Transverse colon (tissue), 4 donors: ENCODE measurements at places on chromosomes 1 and 21. TPM values are rescaled to one million over a fixed set of nuclear protein-coding genes. Genes with fewer than 3 reads are reported as not detected.

Gene DMBX1
- total RNA-seq: not detected

- peaks cover 34% of the 10 kb centered on the region for H3K4me1 ChIP-seq
- H3K36me3 ChIP-seq: no peaks in the 10 kb centered on the region
- no peak overlapping the region for H3K4me3 ChIP-seq
- H3K27ac ChIP-seq: no peak overlapping the region
- H3K27me3 ChIP-seq: peaks cover 60% of the 10 kb centered on the region
Observed at GRCh38 chr1:92478393-92478792, 8.3 kb downstream of the GFI1 start.

GRCh38 chr1:216894494-216894893 lies 171.3 kb upstream of the ESRRG start:
- no peak overlapping the region for H3K4me3 ChIP-seq
- H3K27ac ChIP-seq: no peak overlapping the region
- no peak for DNase-seq
- H3K4me1 ChIP-seq: no peaks in the 10 kb centered on the region
- H3K27me3 ChIP-seq: no peaks in the 10 kb centered on the region

DNA sequence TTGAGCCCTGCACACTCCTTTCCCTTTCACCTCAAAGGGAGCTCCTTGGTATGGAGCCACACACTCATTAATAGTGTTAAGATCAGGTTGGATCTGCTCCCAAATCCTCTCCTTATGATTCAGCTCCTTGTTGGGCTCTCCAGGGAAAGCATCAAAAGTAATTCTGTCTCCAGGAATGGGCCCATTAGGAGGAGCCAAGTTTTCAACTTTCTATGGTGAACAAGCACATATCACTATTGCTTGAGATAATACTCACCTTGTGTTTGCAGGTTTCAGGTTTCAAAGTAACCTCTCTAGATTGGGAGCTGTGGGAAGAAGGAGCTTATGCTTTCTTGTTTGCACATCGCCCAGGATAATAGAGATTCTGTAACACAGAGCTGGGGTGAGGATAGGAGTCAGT lies 164.8 kb downstream of the TNFSF18 start:
- H3K4me3 ChIP-seq: no peak overlapping the region
- no peaks in the 10 kb centered on the region for H3K36me3 ChIP-seq
- no peaks in the 10 kb centered on the region for H3K4me1 ChIP-seq
- H3K27me3 ChIP-seq: no peaks in the 10 kb centered on the region
- H3K27ac ChIP-seq: no peak overlapping the region

DNA sequence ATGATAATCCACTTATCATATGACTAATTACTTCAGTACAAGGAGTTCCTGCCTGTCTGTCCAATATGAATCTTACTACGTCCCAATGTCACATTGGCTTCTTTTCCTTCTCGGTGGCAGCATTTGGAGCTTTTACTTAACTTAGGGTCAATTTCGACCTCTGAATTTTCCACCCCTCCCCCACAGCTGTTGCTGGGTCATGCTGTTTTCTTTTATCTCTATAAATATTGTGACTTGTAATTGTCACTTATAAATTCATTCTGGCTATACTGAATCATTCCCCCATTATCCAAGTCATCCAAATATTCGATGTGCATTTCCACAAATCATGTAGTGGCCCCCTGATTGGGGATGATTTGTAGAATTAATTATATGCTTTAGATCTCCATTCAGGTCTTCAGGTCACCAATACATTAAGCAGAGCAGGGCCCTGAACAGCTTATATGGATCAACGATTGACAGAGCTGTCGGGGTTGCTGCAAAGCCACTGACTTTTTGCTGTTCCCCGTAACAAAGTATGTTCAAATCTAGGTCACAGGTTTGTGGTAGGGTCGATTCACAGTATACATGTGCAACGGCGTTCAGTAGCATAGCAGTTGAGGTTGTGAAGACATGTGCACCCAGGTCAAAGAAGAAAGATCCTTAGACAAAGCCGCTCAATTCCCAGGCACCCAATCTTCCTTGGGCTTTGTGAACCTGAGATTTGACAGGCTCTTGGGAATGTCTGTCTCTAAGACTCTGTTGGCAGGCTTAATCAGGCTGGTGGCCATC lies 18.3 kb upstream of the RNU1-4 start:
- H3K27me3 ChIP-seq: peaks cover 23% of the 10 kb centered on the region
- no peak overlapping the region for H3K4me3 ChIP-seq
- no peaks in the 10 kb centered on the region for H3K36me3 ChIP-seq

DNA sequence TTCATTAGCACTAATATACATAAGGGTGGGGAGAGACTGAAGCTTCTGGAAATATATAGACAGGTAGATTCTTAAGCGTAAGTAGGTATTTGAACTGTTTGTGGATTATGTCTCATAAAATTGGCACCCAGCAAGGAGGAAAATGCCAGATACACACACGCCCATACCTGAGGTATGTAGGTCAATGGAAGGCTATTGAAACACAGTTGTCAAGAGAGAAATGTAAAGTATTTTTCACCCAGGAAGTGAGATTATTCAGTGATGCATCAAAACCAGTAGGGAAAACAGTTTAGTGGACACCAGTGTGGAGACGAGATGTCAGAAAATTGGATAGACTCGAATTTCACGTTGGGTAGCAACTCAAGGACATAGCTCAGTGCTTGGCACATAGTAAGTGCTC lies 4.7 kb upstream of the RSPH1 start:
- no peak for DNase-seq
- H3K27ac ChIP-seq: no peak overlapping the region
- H3K27me3 ChIP-seq: no peaks in the 10 kb centered on the region
- no peaks in the 10 kb centered on the region for H3K36me3 ChIP-seq
- H3K4me3 ChIP-seq: no peak overlapping the region
- peaks cover 8% of the 10 kb centered on the region for H3K4me1 ChIP-seq

GRCh38 chr1:24154215-24154614 lies 11.3 kb upstream of the IL22RA1 start:
- no peak for DNase-seq
- H3K4me1 ChIP-seq: peaks cover 19% of the 10 kb centered on the region
- H3K36me3 ChIP-seq: no peaks in the 10 kb centered on the region
- H3K4me3 ChIP-seq: no peak overlapping the region
- H3K27me3 ChIP-seq: peaks cover 15% of the 10 kb centered on the region
- H3K27ac ChIP-seq: no peak overlapping the region
